ENCODE measurements at places on chromosomes 5 and 9.

DNA sequence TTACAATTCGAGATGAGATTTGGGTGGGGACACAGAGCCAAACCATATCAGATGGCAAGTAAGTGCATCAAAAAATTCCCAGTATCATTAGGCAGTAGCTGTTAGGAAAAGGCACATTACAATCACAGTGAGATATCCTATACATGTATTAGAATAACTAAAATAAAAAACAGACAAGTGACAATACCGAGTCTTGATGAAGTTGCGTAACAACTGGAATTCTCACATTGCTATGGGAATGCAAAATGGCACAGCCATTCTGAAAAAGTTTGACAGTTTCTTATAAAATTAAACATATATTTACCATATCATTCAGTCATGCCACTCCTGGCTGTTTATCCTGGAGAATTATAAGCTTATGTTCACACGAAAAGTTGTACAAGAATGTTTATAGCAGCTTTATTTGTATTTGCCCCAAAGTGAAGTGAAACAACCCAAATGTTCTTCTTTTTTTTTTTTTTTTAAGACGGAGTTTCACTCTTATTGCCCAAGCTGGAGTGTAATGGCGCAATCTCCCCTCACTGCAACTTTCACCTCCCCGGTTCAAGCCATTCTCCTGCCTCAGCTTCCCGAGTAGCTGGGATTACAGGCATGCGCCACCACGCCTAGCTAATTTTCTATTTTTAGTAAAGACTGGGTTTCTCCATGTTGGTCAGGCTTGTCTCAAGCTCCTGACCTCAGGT, 93.1 kb upstream of the TLE1 start:
- no peak for DNase-seq

DNA sequence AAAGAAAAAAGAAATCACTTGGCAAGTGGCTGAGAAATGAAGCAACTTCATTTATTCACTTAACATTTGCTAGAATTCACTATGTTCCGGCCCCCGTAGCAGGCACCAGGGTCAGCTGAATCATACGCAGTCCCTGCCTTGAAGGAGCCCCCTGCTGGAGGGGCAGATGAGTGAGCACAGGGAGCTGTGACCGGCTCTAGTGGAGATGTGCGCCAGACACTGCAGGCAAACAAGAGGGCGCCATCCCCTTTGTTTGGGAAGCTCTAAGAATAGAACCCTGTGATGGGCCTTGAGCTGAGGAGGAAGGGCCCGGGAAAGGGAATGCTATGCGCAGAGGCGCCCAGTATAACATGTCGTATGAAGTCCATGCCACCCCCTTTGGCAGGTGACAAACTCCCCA, 20.2 kb upstream of the RPL26L1 start:
- peak; percentile 53 for DNase-seq

- no peak for DNase-seq
Observed at GRCh38 chr5:53893626-53894025, 333.2 kb downstream of the NDUFS4 start.

GRCh38 chr5:179238628-179238970, 106.7 kb downstream of the ADAMTS2 start:
- no peak for DNase-seq

GRCh38 chr9:86645303-86645702, 291.1 kb upstream of the TUT7 start:
- no peak for DNase-seq

DNA sequence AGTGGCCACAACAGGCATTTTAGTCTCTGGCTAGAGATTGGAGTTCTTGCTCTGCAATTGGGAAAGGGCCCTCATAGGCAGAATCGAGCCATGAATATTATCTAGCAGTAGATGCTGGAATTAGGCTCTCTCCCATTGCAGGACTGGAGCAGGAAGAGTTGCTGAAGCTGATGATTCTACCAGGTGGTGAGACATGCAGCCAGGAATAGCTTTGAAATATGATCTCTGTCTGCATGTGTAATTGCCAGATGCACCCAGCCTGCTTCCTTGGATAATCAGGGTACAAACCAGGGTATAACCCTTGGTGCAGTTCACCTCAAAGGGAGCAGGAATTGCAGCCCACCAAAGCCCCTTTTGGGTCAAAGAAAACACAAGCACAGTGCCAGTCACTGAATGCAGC, 211.4 kb upstream of the FTMT start:
- no peak for DNase-seq

- no peak for DNase-seq
Observed at GRCh38 chr9:137198902-137199283, 1.6 kb downstream of the TPRN start.

- DNase-seq: no peak
Observed at GRCh38 chr9:123541411-123541810, 185.4 kb downstream of the CRB2 start.

GRCh38 chr5:76527685-76528161, 95.5 kb downstream of the F2RL2 start:
- DNase-seq: peak; percentile 92

DNA sequence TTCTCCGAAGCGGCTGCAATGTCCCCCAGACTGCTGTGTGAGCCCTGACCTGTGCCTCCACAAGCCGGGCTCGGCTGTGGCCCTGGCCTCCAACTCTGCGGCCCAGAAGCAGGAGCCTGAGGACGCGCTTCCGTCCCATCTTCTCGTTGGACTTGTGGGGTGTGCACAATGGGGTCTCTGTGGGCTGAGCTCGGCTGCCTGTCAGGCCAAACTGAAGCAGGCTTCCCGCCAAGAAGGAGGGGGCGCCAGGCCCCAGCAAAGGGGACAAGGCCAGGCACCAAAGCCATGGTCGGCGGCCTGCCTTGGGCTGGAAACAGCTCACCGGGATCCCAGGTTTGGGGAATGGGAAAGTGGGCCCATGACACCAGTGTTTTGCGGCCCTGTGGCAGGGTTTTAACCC, 4.1 kb downstream of the NOTCH1 start:
- no peak for DNase-seq

DNA sequence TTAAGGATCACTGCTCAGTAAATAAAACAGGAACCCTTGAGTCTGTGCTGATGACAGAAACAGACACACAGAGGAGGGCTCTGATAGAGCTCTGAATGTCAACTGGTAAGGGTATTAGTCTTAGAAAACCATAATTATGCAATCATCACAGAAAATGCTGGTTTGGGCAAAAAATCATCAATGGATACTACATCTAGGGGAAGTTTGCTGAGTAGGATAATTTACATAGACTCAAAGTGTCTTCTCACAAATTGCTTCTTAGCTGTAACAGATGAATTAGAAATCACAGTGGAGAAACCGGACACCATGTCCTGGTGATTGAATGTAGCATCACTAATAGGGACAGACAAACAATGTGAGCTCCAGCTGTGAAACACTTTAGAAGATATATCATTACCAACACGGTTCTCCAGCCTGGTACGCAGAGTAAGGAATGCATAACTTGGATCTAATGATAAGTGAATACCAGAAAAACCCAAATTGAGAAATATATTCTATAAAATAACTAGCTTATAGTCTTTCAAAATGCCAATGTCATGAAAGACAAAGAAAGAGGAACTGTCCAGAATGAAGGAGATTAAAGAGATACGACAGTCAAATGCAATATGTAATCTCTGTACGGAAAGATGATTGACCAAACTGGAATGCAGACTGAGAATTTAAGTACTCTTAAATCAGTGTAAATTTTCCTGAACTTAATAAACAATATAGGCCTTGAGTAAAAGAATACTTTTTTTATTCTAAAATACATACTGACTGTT, 17.3 kb downstream of the CHD1 start:
- no peak for DNase-seq

- DNase-seq: no peak
Observed at GRCh38 chr5:54717459-54717858, 199.9 kb downstream of the SNX18 start.

DNA sequence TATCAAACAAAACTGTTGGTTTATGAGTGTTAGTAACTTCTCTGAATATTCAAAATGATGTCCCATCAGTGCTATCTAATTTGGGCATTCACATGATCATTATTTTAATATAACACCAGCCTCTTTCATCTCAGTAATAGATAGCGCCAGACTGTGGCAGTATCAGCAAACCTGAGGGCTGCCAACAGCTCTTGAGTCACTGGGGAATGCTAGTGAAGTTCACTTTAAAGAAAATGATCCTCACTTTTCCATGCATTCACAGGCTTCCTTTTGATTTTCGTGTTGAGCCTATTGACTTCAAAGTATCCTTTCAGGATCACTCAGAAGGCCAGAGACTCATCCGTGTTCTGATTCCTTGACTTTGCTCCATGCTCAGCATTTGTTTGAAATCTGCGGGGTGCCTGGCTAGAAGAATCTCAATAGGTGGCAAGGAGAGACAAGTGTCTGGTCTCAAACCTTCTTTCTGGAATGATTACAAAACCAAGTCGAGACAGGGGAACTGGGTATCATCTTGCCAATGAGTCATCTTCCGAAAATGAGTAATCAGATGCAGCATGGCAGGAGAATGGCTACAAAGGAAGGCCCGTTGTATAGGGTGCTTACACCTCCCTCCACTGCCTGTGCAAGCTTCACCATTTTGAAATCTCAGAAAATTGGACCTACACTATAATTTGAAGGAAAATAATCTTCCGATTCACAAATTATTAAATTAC, 509.1 kb downstream of the RASEF start:
- no peak for DNase-seq

GRCh38 chr5:6397536-6398269, 19.4 kb upstream of the MED10 start:
- DNase-seq: no peak

- DNase-seq: no peak
Observed at GRCh38 chr9:90449213-90449925, 193.3 kb downstream of the DIRAS2 start.

DNA sequence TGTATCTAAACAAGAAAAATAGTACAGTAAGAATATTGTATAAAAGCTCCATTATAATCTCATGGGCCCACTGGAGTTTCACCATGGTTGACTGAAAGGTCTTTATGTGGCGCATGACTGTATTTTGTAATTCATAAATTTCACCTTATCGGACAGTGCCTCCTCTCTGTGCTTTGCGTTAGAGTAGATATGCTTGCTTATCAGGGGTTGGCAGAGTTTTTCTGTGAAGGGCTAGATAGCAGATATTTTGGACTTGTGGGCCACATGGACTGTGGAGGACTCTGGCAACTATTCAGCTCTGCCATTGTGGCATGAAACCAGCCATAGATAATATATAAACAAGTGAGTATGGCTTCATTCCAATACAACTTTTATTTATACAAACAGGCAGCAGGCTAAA, 23.2 kb downstream of the GAPVD1 start:
- DNase-seq: peak; percentile 100

DNA sequence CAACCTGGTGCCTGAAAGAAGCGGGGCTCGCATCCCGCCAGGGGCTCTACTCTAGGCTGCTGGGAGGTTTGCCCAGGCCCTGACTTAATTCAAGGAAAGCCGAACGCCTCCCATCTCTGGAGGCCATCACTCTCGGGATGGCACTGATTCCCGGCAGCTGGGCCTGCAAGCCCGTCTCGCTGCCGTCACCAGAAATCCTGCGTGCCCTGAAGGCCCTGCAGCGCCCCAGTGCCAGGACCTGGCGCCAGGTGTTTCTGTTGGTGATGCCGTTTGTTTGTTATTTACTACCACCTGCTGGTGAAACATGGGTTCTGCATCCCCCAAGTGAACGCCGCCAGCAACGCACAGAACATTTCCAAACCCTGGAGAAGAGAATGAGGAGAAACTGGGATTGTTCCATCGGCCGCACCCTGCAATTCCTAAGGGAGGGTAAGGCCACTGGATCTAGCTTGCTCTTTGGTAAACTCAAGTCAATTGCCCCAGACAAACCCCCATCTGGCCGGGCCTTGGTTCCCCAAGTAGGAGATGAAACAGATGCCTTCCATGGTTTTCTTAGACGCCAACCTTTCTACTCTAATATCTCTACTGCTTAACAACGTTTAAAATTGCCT, 77.9 kb downstream of the AK8 start:
- peak; percentile 80 for DNase-seq

- no peak for DNase-seq
Observed at GRCh38 chr9:95024097-95024671, 293.3 kb downstream of the FANCC start.

- DNase-seq: no peak
Observed at GRCh38 chr5:179608131-179608581, 15.3 kb downstream of the HNRNPH1 start.

DNA sequence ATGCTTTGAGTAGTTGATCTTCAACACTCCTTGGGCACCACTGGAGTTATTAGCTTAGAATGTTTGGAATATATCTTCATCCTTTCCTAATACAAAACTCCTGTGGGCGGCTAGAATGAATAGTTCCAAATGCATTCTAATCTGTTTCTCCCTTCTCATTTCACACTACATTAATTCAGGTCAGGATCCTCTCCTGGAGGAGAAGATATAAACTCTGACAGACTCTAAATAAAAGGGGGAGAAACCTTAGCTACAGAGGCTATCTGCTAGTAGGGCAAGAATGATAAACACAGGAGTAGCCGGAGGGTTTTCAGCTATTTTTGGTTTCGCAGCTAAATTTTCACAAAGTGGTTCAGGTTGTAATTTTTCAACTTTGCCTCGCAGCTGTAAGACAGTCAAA, 45.2 kb upstream of the FAM240B start:
- DNase-seq: no peak

DNA sequence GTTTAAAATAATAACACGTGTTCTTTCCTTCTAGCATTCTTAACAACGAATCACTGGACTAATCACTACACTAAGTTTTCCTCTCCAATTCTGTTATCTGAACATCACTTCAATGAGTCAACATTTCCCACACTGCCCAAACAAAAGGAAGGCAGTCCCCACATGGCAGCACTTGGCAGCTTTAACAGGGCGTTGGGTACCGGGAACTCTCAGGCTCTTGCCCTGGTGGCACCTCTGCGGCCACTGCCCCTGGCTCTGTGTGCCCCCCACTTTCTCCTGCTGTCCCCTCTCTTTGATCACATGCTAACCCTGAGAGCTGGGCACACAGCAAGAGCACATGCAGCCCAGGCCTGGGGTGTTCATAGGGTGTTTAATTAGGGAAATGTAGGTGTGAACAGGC, 15.7 kb downstream of the SLC6A3 start:
- no peak for DNase-seq

DNA sequence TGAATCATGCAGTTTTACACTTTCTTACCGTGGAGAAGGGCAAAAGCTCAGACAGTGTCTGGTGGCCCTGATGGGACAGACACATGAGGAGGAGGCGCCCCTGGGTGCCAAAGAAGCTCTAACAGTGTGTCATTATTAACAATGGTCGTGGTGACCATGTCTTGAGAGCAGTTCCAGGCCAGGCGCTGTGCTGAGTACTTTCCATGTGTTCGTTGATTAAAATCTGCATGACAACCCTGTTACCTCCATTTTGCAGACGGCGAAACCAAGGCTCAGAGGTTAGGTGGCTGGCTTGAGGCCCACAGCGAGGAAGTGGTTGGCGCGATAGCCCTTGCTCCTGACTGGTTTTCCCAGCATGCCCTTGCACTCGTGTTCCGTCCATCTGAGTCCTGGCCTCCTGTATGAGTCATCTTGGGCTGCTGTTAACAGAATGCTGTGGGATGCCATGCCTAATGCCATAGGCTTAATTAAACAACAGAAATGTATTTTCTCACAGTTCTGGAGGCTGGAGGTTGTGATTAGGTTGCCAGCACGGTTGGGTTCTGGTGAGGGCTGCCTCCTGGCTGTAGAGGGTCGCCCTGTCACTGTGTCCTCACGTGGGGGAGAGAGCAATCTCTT, 92.0 kb downstream of the AMBP start:
- no peak for DNase-seq

GRCh38 chr5:145124806-145125205, 710.3 kb downstream of the PRELID2 start:
- no peak for DNase-seq

- DNase-seq: peak; percentile 53
Observed at GRCh38 chr5:135356522-135357318, 42.3 kb downstream of the MACROH2A1 start.

Data from erythroblast (primary cell).